ENCODE measurements at places on chromosomes 2 and 18. TPM values are rescaled to one million over a fixed set of nuclear protein-coding genes. Genes with fewer than 3 reads are reported as not detected.

GRCh38 chr2:198471291-198471690, 666.9 kb downstream of the PLCL1 start:
- DNase-seq = no peak

DNA sequence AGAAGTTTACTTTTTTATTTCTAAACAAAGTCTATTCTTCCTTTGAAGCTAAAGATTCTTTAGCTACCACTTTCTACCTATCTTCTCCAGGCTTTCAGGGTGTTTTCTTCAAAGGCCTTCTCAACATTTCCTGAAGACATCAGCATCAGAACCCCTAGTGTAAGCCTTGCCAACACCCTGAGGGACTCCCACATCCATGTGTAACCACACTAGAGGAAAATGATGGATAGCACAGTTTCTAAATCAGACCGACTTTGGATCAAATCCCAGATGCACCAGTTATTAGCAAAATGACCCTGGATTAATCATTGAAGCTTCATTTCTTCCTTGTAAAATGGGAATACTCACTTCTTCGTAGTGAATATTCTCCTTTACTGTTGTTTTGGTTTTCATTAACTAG, 4.7 kb upstream of the TTN start:
- no peak for DNase-seq

GRCh38 chr2:218230882-218231281, 13.9 kb downstream of the ARPC2 start:
- DNase-seq = peak; percentile 51

REEP1 gene
- total RNA-seq = 0.06 TPM

TMEM198 gene
- 1.1 TPM for total RNA-seq

KIF1A gene
- total RNA-seq = 0.40 TPM

All from PC-3 (cell line).